ENCODE measurements at places on chromosomes 11 and 22.

GRCh38 chr11:44793350-44794090 lies 66.8 kb downstream of the TSPAN18 start:
- DNase-seq = no peak

DNA sequence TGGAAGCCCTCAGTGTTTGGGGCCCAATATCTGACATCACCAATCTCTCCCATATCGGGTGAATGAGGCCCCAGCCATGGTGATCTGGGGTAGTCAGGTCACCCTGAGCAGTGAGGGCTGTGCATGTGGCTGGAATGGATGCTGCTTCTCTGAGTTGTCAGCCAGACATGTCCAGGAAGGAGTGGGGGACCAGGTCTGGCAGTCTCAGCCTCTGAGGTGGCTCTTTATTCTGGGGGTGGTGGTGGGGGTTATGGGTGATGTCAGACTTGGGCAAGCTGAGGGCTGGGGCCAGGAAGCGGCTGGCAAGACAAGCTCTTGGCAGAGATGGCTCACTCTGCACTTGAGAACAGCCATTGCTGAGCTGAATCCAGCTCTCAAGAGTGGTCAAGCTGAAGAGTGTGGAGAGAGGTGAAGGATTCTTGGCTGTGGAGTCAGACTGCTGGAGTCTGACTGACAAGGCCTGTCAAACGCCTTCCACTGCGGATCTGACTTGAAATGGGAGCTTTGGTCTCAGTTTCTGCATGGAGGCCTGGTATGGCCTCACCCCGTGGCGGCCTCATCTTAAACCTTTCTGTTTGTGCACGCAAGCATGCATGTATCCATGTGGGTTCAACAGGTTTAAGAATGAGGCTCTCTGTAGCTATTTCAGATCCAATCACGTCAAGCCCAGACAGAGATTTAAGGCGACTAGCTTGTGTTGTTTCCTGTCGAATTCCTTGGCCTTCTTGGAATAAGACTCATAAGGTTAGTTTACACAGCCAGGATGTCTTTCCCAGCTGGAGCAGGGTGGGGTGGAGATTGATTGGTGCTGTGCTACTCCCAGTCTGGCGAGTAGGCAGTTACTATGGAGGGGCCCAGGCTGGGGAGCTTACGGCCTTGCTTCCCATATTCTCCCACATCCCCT lies 83.9 kb upstream of the TIMP3 start:
- DNase-seq = no peak

DNA sequence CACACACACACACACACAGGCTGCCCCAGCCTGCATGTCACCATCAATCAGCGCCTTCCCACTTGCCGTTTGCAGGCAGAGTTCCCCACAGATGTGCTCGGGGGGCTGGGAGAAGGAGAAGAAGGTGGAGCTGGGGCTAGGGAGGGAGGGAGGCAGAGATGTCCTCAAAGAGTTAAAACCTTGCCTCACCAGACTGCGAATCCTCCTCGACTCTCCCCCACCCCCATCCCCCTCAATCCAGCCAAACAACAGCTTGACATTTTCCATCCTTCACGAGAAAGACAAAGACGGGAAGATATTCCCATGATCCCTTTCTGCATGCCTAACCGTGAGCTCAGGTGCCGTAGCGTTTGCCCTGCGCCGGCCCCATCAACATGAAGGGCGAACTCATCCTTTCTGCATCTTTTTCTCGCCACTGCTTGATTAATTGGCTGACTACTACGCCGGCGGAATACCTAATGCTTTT lies 365.5 kb downstream of the MIAT start:
- no peak for DNase-seq

- peak; percentile 39 for DNase-seq
Measured at GRCh38 chr22:23772649-23773473, at the start of gene MMP11. Gene MMP11 (plus strand): TSS chr22:23772849. CDS start chr22:23772871, 22 bp downstream.

- no peak for DNase-seq
Measured at GRCh38 chr11:2858995-2859698, 26.4 kb downstream of the CDKN1C start.

DNA sequence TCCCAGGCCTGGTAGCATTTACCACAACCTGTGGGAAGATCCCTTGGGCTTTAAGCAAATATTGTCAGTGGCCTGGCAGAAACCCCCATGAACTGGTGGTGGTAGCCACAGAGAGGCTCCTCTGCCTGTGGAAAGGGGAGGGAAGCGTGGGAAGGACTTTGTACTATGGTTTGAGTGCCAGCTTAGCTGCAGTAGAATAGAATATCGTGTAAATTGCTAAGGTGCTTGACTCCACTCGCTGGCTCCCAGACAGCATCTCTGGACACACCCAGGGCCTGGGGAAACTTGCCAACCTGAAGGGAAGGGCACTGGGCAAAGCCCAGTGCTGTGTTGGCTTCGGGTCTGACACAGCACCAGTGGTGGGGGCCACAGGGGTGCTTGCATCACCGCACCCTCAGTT lies 52.6 kb downstream of the XRRA1 start:
- DNase-seq = no peak

- no peak for DNase-seq
Measured at GRCh38 chr11:42462558-42463310, 849.1 kb upstream of the API5 start.

DNA sequence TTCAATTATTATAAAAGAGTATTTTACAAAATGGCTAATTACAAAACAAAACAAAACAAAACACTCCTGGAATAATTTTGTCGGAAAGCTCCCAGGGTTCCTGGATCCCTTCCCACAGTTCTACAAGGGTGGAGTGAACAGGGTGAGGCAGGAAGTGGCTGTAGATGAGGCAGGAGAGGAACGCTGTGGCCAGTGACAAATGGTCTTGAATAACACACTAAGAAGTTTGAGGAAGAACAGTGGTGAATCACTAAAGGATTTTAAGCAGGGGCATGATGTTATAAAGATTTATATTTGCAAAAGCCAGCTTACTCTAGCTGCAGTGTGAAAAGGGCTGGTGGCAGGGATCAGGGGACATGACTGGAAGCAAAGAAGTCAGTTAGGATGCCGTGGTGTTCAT lies 33.8 kb upstream of the APOA1 start:
- no peak for DNase-seq

- DNase-seq = no peak
Measured at GRCh38 chr22:46386312-46386711, 50.8 kb downstream of the TRMU start.

DNA sequence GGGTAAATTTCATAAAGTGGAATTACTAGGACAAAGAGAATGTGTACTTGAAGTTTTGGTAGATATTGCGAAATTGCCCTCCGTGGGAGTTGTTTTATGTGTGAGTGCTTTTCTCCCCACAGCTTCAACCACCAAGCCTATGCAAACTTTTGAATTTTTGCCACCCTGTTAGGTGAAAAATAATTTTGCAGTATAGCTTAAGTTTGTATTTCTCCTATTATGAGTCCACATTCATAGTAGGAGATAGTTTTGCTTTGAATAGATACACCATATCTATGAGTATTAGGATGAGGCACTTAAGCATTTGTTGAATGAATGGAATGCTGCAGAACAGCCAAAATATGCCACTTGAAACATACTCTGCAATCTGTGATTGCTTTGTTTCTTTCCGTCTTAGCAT lies 43.6 kb downstream of the UVRAG start:
- DNase-seq = no peak

- DNase-seq = no peak
Measured at GRCh38 chr11:132332521-132332920, 962.1 kb downstream of the NTM start.

- no peak for DNase-seq
Measured at GRCh38 chr11:120020981-120021380, 116.9 kb downstream of the TRIM29 start.

GRCh38 chr11:121157756-121158155 lies 56.7 kb downstream of the TECTA start:
- DNase-seq = no peak

DNA sequence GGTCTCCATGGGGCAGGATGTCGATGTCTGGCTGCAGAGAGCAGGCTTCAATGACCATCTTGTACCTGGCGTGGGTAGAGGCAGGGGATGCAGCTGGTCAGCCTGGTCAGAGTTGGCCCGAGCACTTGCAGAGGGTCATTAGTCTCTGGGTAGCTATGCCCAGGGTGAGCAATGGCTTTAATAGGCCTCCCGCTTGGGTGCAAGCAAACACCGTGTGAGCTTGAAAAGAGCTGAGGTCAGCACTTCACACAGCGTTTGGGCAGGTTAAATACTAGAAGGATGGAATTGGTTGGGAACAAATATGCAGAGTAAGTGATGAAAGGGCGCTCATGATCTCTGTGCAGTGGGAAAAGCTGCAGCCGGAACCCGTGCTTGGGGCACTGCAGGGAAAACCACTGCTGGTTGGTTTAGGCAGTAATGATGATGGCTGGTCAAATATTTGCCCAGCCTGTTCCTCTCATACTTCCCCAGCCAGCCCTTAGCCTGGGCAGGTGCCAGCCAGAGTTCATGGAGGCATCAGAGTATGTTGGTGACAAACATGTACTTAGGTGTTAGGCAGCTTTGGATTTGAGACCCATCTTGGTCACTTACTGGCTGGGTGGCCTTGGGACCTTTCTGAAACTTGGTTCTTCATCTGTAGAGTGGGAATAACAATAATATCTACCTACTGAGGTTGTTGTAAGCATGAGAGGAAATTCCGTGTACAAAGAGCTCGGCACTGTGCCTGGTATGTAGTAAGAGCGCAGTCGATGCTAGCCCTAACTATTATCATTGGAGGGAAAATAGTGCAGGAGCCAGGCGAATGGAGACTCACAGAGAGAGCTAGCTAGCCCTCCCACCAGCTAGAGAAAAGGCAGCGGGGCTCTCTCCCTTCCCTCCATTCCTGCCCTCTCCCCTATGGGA lies 25.2 kb upstream of the KCNJ11 start:
- no peak for DNase-seq

DNA sequence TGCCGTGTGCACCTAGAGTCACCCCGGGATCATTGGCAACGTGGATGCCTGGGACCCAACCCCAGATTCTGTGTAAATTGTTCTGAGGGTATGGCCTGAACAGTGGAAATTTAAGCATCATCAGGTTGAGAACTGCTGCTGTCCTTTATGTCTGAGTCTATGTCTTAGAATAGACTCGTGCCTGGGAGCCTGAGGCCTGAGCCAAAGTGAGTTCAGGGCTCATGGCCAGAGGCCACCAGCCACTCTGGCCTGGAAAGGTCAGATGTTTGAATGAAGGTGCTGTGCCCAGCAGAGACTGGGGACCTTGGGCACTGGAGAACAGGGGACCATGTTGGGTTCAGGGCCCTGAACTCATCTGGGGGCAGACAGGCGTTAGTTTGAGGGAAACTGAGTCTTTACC lies 91.1 kb downstream of the MYO18B start:
- no peak for DNase-seq

- no peak for DNase-seq
Measured at GRCh38 chr11:101428918-101429317, 154.9 kb downstream of the TRPC6 start.

DNA sequence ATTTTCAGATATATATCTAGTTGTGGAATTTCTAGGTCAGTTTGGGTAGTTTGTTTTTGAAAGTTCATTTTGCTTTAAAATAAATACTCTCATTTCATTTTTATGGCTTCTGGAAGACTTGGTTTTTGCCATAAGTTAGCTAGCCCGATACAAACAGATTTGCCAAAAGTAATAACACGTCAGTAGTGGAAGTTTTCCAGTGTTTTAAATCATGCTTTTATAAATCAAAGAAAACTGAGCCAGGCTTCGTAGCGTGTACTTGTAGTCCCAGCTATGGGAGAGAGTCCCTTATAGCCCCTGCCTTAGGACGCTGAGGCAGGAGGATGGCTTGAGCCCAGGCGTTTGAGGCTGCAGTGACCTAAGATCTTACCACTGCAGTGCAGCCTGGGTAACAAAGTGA lies 21.7 kb upstream of the MICALL1 start:
- DNase-seq = no peak

GRCh38 chr11:14323118-14323676 lies 35.8 kb downstream of the RRAS2 start:
- no peak for DNase-seq

- DNase-seq = no peak
Measured at GRCh38 chr11:114074546-114075343, 15.2 kb downstream of the ZBTB16 start.

- DNase-seq = no peak
Measured at GRCh38 chr22:20781272-20781990, 7.5 kb downstream of the SERPIND1 start.

- no peak for DNase-seq
Measured at GRCh38 chr11:76292583-76293188, 86.4 kb upstream of the WNT11 start.

GRCh38 chr11:78256962-78257361 lies 68.2 kb downstream of the USP35 start:
- DNase-seq = no peak

DNA sequence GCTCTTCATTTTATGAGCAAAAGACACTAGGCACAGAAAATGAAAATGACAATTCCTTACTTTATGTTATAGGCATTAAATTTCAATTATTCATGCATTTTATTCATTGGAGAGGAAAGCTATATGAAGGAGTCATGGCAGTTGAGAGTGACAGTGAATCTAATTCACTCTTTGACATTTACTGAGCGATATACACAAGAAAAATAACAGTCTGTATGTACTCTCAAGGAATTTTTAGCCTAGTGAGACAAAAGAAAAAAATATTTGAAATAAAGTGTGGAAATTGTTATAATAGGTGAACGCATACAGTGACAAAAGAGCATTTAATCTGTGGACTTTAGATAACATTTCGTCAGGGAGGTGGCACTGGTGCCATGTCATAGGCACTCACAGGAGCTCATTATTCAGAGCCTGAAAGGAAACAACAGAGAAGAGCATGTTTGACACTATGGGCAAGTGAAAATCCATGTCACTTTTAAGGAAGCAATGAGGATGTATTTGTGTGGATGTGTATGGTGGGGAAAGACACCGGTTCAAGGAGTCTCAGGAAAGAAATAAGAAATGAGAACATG lies 323.1 kb downstream of the LUZP2 start:
- DNase-seq = no peak

DNA sequence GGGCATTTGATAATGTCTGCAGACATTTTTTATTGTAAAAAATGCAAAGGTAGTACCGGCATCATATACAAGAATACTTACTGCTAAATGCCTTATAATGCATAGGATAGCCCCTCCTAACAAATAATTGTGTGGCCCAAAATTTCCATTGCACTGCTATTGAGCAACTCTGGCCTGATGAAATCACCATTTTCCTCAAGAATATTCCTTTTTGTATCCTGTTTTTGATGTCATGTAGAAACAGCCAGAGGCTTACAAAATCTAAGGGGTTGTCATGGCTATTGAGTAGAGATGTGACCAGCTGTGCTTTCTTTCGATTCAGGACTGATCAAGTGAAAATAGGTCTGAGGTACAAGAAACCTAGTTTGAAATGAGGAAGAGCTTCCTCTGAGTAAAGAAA lies 854.3 kb downstream of the KCNA4 start:
- no peak for DNase-seq
